GM12891 (cell line): ENCODE measurements at places on chromosomes 11 and 22.

GRCh38 chr11:6695377-6695776, 12.2 kb upstream of the MRPL17 start:
- no peak for DNase-seq

- DNase-seq = no peak
Measured at GRCh38 chr11:85076535-85077330, 550.4 kb downstream of the DLG2 start.

DNA sequence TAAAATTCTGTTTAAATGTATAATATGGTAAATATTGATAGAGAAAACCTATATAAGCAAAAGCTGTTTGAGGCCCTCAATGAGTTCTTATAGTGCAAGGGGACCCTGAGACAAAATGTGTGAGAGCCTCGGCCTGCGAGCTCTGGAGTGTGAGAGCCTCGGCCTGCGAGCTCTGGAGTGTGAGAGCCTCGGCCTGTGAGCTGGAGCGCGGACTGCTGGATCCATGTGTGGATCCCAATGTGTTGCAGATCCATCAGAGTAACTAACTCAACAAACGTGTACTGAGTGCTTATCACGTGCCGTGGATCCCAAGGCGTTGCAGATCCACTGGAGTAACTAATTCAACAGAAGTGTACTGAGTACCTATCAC, 6.0 kb downstream of the RTL6 start:
- DNase-seq = no peak

GRCh38 chr11:33996498-33997454, 54.8 kb upstream of the CAPRIN1 start:
- DNase-seq = peak; percentile 46
